ENCODE measurements at places on chromosomes 1 and 21.

- no peak for DNase-seq
Measured at GRCh38 chr1:20322081-20322824, 31.6 kb downstream of the VWA5B1 start.

GRCh38 chr1:46492871-46493270 lies 3.2 kb downstream of the DMBX1 start:
- no peak for DNase-seq

DNA sequence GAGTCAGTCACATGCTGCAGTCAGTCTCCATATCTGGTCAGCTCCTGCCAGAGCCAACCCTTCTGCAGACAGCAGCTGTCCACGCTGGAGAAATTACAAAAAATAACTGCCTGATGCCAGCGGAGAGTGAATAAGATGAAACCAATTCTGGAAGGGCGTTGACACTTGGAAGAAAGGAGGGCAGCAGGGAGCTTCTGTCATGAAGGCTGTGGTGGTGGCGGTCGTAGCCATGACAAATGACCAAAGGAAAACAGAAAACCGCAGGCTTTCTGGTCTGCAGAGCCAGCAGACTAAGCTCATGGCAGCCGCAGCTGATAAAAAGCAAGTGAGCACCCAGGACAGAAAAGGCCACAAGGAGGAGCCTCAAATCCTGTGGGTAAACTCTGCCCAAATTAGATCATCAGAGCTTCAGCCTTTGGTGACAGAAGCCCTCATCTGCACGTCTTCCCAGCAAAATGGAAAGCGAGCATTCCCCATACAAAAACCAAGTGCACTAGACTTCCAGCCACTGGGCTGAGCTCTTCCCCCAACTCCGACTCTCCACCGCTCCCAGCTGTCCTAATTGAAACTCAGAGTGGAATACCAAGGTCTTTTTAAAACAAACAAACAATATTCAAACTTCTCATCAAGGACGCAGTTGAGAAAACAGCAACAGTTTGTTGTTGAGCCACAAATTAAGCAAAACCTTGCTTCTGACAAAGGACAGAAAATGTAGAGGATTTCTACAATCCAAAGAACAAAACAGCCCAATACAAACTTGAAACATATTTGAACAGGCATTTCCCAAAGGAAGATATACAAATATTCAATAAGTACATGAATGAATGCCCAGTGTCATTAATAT lies 28.7 kb downstream of the RSPH1 start:
- DNase-seq = no peak

DNA sequence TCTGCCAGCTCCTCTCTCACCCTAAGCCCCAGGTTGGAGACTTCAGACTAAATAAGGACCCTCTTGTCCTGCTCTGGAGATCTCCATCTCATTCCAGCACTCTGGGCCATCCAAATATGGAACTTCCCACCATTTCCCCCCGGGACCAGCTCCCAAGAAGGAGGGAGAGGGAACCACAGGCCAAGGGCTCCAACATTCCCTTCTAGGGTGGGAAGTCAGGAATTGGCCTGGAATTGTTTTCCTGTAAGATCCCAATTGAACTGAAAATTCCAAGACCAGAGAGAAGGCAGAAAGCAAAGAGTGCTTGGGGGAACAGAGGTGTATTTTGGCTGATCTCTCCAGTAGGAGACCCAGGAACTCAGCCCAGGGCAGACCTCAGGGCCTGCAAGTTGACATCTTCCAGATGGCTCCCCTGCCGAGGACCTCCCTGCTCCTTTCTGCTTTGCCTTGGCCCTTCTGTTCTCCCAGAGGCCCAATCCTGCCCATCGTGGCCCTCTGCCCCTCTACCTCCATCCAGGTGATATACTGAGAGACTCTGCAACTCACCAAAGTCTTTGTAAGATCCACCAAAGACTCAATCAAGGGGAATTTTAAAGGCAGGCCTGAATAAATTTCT lies 14.9 kb downstream of the CSRP1 start:
- DNase-seq = no peak

GRCh38 chr1:208165659-208166058 lies 78.5 kb downstream of the PLXNA2 start:
- DNase-seq = no peak

DNA sequence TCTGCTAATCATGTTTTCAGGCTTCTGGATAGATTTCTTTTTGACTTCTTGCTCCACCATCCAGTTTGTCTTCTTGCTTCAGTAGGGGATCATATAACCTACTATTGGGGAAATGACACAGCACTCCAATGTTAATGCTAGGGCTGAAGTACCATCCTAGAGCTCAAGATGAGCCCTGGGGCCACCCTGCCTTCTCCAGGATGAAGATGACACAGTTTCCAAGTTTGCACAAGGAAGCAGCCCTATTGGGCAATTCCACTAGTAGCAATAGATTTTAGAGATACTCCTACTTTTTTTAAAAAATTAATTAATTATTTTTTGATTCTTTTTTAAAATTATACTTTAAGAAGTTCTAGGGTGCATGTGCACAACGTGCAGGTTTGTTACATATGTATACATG lies 11.3 kb upstream of the KLF18 start:
- DNase-seq = no peak

- DNase-seq = no peak
Measured at GRCh38 chr1:233704170-233704897, 90.4 kb downstream of the KCNK1 start.

- DNase-seq = no peak
Measured at GRCh38 chr1:16141573-16142336, 14.1 kb downstream of the EPHA2 start.

DNA sequence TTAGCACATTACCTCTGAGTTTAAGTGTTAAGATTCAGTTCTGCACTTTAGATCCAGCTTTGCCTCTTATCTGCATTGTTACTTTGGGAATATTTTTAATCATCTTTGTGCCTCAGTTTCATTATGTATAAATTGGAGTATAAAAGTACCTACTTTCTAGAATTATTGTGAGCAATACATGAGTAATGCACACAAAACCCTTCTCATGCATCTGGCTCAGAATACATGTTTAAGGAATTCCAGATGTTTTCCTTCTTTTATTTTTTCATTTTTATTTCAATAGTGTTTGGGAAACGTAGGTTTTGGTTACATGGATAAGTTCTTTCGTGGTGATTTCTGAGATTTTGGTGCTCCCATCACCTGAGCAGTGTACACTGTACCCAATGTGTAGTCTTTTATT lies 14.2 kb downstream of the C8A start:
- DNase-seq = no peak

DNA sequence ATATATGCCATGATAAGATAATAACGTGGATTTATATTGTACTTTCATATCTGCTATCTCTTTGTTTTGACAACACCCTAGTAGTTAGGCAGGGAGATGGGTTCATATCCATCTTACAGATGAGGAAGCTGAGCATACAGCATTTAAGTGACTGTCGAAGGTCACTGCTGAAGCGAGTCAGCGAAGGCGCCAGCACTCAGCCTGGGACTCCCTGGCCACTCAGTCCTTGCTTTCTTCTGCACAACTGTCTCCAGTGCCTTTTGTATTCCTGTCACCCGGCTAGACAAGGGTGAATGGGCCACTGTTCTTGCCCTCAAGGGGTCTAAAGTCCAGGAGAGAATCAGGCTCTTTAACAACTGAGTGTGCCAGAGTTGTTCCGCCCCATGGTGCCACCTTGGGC lies 3.1 kb downstream of the ARHGEF10L start:
- DNase-seq = no peak

- DNase-seq = no peak
Measured at GRCh38 chr1:231602673-231602984, 24.0 kb upstream of the DISC1 start.

- no peak for DNase-seq
Measured at GRCh38 chr21:43681650-43682049, 22.3 kb downstream of the RRP1B start.

- DNase-seq = no peak
Measured at GRCh38 chr1:76209238-76209637, 134.7 kb downstream of the ST6GALNAC3 start.

DNA sequence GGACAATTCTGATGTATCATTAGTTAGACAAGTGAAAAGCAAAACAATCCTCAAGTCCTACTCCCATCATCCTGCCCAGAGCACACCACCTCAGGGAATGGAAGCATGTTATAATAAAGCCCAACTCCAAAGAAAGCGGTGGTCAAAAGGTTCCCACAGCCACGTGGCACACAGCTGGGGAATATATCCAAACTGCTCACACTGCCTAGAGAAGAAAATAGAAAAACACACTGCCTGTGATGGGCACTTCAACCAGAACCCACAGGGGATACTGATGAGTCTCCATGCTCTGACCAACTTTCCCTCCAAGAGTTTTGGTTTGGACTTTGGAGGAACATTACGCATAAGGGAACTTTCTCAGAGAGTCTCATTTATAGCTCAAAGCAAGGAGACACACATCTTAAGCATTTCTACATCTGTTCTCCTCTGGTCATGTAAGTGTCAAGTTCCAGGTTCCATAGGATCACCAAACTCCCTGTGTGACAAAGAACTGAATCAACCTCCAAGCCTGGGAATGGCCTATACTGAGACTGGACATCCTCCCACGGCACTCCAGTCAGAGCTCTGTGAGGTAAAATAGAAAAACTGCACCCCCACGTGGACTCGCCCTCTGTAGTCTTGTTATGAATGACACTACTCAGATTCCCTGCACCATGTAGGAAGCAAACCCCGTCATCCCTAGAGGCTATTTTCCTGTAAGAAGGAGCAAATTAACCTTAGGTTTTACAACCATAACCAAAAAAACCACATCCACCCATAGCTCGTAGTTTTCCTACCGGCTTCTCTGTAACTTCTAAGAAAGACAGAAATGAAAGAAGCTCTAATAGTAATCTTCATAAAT lies 12.2 kb downstream of the DSTYK start:
- DNase-seq = peak; percentile 38

DNA sequence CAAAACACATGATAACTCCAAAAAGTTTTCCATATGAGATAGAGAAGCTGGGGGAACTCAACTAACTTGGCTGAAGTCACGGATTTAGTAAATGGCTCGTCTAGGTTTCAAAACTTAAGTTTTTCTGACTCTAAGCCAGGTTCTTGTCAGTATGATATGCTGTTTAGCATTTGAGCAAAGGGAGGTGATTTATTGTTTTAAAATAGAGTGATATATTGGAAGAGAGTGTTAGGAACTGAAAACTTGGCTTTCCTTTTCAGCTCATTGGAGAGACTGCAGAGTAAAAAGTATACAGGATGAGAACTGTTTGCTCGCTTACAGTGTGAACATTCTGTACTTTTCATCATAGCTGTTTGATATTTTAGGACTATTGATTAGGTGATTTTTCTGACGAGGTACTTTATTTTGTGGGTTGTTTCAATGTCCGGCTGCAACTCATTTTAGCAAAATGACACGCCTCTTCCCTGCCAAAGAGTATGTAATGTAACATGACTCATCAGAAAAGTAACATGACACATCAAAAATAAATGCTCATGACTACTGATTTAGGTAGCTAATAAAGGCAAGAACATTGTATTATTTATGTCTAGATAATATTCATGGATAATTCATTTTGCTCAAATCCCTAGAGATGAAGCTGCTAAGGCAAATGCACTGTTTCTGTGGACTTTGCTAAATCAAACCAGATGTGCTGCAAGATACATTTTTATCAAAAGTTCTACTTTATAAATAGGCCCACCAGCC lies 355.1 kb downstream of the GPATCH2 start:
- DNase-seq = no peak

GRCh38 chr1:166036092-166036491 lies 130.7 kb downstream of the FAM78B start:
- no peak for DNase-seq

GRCh38 chr1:87642581-87643221 lies 314.0 kb downstream of the LMO4 start:
- no peak for DNase-seq

GRCh38 chr1:58839147-58839795 lies 55.4 kb upstream of the JUN start:
- DNase-seq = no peak

DNA sequence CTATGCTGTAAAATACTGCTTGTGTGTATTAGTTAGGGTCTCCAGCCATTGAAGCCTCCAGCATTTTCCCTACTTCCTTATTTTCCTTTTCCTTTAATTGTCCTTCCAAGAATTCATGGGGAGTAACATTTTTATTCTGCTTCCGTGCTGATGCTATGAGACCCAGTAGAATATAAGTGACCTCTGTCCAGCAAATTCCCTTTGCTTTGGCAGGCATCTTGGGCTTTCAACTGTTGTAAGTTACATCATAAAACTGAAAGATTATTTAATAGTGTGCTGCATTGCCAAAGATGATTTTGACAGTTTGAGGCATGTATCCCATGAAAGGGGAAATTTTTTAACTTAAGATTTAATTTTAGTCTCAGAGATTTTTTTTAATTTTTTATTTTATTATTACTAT lies 48.1 kb upstream of the B3GALT2 start:
- no peak for DNase-seq

DNA sequence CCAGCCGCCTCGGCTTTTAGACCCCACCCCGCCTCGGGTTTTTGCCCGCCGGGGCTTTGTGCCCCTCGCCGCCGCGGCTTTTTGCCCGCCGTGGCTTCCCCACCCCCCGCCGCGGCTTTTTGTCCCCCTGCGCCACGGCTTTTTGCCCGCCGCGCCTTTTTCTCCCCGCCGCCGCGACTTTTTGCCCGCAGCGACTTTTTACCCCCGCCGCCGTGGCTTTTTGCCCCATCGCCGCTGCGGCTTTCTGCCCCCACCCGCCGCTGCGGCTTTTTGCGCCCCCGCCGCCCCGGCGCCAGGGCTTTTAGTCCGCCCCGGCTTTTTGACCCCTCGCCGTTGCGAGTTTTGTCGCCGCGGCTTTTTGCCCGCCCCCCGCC lies 474.4 kb downstream of the FAM72C start:
- no peak for DNase-seq

GRCh38 chr1:194355488-194356106 lies 1169.2 kb upstream of the B3GALT2 start:
- DNase-seq = no peak

DNA sequence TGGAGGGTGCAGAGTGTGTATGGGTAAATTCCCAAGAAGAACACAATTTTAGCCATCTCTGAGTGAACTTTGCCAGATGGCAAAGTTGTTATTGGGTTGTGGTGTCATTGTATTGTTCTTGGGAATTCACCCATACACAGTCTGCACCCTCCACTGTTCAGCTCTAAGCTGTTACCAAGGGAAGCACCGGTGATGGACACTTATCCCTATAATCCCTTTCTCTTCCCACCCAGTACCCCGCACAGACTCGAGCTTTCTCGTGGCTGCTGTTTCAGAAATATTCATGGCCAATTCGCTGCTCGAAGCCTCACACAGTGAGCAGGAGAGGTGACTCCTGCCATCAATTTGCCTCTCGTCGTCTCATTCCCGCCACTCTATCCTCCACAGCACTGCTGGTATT lies 95.7 kb upstream of the PALMD start:
- no peak for DNase-seq

- no peak for DNase-seq
Measured at GRCh38 chr1:6102532-6102845, 56.8 kb downstream of the KCNAB2 start.

GRCh38 chr1:230256896-230257295 lies 169.2 kb downstream of the PGBD5 start:
- no peak for DNase-seq

- no peak for DNase-seq
Measured at GRCh38 chr1:208242941-208243526, 1.1 kb downstream of the PLXNA2 start.

GRCh38 chr1:220528679-220529501 lies 954 bp downstream of the MARK1 start:
- no peak for DNase-seq

All from stimulated activated naive CD4-positive, alpha-beta T cell treated with Interleukin-2 at 50 U/mL for 16 hours (primary cell).